Fibroblast of skin of scalp (primary cell): ENCODE measurements at places on chromosomes 2 and 18.

DNA sequence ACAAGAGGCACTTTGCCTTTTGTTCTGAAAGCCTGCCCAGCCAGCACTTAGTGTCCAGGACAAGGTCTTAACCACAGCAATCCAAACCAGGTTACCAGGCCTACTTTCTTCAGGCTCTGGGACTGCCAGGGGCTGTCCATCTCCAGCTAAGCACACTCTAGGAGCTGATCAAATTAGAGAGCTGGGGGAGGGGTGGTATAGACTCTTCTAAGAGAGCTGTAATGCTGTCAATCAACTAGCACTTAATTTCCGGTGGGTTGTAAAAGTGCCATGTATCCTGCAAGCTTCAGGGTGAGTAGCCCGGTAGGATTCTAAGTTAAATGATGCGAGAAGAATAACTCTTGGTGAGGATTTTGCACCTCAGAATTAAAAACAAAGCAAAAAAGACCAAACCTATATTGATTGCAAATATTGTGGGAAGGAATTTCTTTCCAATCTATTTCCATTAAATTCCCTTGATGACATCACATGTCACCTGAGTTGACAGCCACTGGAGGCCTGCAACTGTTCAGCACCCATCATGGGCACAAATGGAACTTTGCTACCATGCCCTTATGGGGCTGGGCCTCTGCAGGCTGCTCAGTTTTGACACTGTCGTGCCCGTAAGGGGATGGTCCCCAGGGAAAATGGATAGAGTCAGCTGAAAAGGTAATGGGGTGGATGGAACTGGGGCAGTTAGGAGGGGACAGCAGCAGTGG lies 8.7 kb upstream of the COX7A2L start:
- no peak for DNase-seq

GRCh38 chr18:75109819-75110218 lies 99.1 kb downstream of the PTGR3 start:
- DNase-seq: no peak

GRCh38 chr2:69450735-69451416 lies 13.6 kb upstream of the NFU1 start:
- no peak for DNase-seq

GRCh38 chr2:235643680-235644511 lies 150.1 kb downstream of the AGAP1 start:
- DNase-seq: no peak

DNA sequence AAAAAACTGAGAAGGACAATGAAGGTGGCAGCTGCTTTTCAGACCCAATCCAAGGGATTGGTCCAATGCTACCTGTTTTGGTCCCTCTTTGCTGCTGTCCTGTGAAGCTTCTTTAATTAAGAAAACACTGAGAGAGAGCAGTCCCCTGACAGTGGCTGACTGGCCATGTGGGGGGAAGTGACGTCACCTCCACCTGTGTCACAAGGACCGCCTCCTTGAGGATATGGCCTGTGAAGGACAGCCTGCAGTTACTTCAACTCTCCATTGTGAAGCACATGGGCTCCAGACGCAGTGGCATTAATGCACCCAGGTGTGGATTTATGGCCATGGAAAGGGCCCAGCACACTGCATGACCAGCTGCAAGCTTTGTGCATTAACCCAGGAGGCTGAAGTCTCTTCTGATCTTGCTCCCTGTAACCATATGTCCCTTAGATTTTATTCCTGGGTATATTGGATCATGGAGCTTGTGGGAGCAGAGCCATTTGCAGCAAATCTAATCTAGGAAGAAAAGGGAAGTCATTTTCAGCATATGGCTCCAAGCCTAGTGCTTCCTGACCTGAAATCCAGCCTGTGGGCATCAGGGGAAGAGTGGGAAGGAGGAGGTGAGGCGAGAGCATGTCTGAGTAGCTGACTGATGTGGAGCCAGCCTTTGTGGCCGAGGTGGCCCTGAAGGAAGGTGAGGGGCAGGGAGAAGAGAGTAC lies 32.2 kb downstream of the KIF5C start:
- DNase-seq: no peak

- no peak for DNase-seq
These were observed 183.5 kb upstream of the FAM98A start for GRCh38 chr2:33782395-33783230.

GRCh38 chr18:41972067-41972925 lies 17.3 kb downstream of the PIK3C3 start:
- peak; percentile 14 for DNase-seq

DNA sequence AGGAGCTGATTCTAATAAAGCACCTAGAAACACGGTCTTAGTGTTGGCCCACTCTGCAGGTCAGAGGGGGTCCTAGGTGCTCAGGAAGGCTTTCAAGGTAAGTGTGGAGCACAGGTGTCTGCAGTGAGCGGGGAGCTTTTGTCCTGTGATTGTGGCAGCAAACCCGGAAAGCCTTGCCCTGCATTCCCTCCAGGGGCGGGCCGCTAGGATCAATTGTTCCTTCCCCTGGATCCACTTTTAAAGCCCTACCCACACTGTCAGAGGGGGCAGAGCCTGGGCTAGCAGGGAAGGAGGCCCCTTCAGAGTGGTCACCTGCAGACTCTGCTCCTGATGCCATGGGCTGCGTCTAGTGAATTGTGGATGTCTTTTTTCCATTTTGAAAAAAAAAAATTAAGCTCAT lies 176.0 kb downstream of the CTIF start:
- no peak for DNase-seq

- DNase-seq: no peak
These were observed 56.3 kb upstream of the ACMSD start for GRCh38 chr2:134782107-134782506.

- peak; percentile 36 for DNase-seq
These were observed 38.1 kb upstream of the ARHGEF4 start for GRCh38 chr2:130798472-130799218.

- no peak for DNase-seq
These were observed 72.8 kb downstream of the FMNL2 start for GRCh38 chr2:152407806-152408205.
